ENCODE measurements at places on chromosomes 5 and 9.

- no peak for DNase-seq
These were observed 48.2 kb upstream of the TBC1D2 start for GRCh38 chr9:98303633-98304125.

GRCh38 chr5:172076761-172077244, 70.4 kb upstream of the FBXW11 start:
- DNase-seq = no peak

DNA sequence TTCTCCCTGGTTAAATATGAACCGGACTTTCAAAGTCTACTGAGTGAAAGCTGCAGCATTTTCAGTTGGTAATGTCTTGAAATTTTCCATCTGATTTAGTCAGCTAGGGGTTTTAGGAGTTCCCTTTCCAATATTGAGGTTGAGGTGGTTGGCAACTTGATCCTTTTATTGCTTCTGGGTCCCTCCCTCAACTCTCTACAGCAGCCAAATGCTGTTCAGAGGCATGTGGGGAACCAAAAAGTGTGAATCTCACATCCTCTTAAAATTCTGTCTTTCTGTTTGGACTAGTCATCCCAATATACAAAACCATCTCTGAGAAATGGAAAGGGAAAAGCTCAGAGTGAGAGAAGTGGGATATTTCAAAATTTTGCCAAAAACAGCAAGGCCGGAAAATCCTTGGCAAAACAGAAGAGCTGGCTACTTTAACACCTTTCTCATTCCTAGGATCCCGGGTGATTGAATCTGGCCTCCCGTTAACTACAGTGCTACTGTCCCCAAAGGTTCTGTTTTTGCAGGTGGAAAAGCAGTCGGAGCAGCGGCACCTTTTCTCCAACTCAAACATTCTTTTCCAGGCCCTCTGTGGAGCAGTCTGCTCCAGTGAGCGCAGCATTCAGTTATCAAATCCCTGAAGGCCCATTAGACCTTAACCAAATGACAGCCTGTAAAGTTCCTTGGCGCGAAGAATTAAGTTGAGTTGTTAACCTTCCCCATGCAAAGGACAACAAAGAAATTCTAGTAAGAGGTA, 345.9 kb upstream of the NUDT12 start:
- no peak for DNase-seq

DNA sequence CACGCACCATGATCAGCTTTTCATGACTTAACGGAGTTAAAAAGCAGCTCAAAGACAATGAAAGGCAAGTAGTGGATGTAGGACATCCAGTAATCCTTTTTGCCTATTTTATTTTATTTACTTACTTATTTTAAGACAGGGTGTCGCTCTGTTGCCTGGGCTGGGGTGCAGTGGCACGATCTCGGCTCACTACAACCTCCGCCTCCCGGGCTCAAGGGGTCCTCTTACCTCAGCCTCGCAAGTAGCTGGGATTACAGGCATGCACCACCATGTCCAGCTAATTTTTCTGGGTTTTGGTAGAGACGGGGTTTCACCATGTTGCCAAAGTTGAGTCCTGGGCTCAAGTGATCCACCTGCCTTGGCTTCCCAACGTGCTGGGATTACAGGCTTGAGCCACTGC, 148.9 kb downstream of the DAB2IP start:
- no peak for DNase-seq

DNA sequence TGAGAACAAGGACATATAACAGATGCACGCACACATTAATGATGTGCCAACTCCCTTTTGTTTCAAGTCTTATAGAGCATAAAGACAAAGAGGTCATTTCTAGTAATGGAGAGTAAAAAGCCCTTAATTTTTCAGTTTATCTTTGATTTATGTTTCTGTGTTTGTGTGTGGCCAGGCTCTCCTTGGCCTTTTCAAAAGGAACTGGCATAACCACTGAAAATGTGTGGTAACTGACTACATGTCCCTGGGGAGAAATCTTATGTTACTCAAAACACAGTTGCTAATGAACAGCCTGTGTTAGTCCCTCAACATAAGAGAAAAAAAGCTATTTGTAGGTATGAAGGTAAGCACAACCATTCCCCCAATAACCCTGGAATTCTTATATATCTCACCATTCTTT, 47.6 kb upstream of the SHOC1 start:
- DNase-seq = no peak

DNA sequence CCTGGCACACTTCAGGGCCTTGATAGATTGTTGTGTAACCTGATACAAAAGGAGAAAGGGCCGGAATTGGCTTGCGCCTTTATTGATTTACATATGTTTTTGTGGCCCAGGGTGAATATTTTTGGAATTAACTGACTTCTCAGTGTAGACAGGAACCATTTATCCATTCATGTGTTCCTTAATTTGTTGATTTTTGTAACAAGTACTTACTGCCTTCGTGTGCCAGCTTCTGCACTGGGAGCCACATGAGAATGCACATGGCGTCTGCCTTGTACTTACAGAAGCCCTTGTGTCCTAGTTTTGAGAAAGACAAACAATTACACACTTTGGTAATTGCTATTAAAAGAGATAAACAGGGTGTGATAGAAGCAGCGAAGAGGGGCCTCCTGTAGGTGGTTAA, 26.4 kb downstream of the EHMT1 start:
- no peak for DNase-seq

- peak; percentile 36 for DNase-seq
These were observed 789 bp downstream of the ACER2 start for GRCh38 chr9:19409401-19410194.

- no peak for DNase-seq
These were observed 65.8 kb upstream of the TBC1D2 start for GRCh38 chr9:98321269-98321668.

- no peak for DNase-seq
These were observed 422.9 kb downstream of the EBF1 start for GRCh38 chr5:158676642-158677469.

- DNase-seq = no peak
These were observed 362.4 kb downstream of the NDUFS4 start for GRCh38 chr5:53922508-53923498.

- no peak for DNase-seq
These were observed 41.0 kb downstream of the AOPEP start for GRCh38 chr9:94767331-94768072.

DNA sequence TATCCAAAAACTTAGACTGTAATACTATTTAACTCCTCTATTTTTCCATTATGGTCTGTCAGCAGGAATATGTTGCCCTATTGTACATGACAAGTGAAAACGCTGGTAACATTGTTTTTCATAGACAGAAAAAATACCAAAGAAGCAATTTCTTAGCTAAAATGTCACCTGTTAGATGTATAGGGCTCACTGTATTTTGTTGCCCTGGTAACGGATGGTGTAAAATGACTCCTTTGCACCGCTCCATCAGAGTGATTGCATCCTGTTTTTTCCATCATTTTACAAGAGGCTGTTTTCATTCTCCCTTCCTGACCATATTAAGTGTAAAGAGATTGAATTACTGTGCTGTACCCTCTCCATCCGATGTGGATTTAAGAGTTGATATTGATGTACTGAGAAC, 460.1 kb upstream of the TLE4 start:
- DNase-seq = no peak

- DNase-seq = no peak
These were observed 815.7 kb downstream of the SEMA5A start for GRCh38 chr5:8730194-8730593.

- no peak for DNase-seq
These were observed 136.5 kb upstream of the PITX1 start for GRCh38 chr5:135170500-135170899.

DNA sequence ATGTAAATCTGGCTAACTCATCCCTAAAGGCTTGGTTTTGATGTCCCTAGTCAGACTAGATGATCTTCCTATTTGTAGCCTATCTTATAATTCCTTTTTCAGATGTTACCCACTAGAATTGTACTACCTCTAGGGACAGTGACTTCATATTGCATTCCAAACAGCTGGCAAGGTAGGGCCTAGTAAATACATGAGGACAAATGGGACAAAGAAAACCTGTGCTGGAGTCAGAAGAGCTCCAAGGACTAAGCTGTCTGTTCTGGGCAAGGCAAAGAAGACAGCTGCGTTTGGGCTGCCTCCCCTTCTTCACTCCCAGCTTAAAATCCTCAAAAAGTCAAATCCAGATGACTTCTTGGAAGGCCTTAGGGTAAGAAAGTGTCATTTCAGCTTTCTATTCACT, 10.0 kb downstream of the DMXL1 start:
- DNase-seq = no peak

GRCh38 chr5:4766101-4766500, 374.0 kb upstream of the ADAMTS16 start:
- DNase-seq = no peak

DNA sequence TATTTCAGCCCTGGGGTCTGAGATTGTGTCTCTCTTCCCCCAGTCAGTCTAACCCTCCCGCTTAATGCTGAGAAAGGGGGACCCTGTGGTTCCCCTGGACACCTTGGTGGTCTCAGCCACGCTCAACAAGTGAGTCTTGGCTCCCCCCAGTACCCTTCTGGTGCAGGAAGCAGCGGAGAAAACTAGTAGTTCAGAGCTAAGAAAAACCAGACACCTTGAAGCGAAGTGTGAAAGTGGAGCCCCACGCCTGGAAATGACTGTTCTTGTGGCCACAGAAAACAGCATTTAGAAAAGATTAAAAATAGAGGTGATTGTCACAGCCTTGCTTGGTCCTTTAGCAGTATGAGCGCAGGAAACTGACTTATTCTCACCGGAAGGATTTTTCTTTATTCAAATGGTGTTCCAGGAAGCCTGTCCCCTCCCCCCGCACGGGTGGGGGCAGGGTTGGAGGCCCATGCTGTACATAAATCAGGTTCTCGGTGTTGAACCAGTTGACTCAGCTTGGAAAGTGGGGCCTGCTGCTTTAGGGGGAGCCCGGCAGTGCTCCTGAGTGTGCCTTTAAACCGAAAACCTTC, 8.1 kb downstream of the ARPC5L start:
- no peak for DNase-seq

DNA sequence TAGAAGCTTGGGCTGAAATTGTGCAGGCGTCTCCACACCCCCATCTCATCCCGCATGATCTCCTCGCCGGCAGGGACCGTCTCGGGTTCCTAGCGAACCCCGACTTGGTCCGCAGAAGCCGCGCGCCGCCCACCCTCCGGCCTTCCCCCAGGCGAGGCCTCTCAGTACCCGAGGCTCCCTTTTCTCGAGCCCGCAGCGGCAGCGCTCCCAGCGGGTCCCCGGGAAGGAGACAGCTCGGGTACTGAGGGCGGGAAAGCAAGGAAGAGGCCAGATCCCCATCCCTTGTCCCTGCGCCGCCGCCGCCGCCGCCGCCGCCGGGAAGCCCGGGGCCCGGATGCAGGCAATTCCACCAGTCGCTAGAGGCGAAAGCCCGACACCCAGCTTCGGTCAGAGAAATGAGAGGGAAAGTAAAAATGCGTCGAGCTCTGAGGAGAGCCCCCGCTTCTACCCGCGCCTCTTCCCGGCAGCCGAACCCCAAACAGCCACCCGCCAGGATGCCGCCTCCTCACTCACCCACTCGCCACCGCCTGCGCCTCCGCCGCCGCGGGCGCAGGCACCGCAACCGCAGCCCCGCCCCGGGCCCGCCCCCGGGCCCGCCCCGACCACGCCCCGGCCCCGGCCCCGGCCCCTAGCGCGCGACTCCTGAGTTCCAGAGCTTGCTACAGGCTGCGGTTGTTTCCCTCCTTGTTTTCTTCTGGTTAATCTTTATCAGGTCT, at the start of gene C9orf72:
Gene C9orf72 (minus strand): TSS at position 564 of the 716 bp plus-strand sequence. CDS start 6,361 bp downstream, outside the sequence.
- peak; percentile 89 for DNase-seq

DNA sequence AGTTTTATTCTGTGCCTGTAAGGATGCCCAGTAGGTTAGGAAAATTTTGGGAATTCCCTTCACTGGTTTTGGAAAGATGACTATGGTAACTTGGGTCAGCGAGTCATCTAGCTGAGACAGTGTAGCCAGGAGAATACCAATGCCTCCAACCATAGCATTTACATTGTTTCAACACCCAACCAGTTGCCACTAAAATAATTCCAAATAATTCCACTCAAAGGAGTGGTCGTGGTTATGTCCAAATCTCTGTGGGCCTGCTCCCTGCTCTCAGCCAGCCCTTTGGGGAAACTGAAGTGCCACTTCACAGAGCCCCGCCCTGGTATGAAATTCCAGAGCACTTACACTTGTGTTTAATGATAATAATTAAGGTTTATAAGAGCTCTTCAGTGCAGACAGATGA, 310.5 kb downstream of the PLK2 start:
- peak; percentile 35 for DNase-seq

- peak; percentile 39 for DNase-seq
These were observed 525 bp downstream of the KIF24 start for GRCh38 chr9:34328500-34328986.

DNA sequence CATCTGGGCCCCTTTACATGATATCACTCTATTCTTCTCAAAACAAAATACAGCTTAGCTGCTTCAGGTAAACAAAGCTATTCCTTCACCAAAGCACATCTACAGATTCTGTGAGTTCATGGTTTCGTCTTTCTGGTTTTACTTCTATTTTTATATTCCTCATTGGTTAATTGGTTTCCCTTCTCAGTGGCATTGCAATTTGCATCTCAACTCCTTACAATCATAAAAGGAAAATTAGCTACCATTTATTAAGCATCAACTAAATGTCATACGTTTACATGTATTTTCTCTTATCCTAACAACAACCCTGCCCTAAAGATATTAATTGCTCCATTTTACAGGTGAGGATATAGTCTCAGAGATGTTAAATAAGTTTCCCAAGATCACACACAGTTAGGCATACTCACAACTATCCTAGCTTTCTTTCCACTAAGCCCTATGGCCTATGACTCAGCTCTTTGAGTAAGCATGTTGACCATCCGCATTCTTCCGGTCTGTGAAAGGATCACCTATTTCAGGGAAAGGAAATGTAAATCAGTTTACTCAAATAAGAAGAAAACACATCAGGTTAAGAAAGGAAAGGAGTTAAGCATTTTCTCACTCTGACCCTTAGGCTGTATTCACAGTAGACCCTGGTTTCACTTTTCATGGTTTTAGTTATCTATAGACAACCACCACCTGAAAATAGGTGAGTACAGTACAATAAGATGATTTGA, 146.1 kb downstream of the CAAP1 start:
- peak; percentile 60 for DNase-seq

DNA sequence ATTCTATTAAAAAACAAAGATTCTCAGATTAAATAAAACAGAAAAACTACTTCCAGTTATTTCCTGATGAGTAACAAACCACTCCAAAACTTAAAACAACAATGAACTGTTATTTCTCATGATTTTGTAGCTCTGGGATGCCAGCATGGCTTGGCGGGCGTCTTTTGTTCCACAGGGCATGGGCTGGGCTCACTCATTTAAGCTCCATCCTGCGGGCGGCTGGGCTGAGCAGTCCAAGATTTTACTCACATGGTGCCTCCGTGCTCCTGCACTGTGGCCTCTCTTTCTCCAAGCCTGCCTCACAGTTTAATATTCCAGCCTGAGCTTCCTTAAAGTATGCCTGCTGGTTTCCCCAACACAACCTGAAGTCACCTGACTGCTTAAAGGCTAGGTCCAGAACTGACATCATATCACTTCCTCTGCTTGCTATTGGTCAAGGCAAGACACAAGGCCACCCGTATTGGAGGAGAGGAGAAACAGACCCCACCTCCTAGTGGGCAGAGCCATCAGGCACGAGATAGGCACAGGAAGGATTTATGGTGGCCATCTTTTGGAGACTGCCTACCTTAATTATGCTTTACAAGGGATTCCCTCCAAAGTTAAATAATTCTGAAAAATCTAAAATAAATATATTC, 41.6 kb upstream of the ZBTB43 start:
- no peak for DNase-seq

- no peak for DNase-seq
These were observed 53.6 kb downstream of the C9orf50 start for GRCh38 chr9:129567329-129567728.

- DNase-seq = no peak
These were observed 37.6 kb upstream of the CCDC152 start for GRCh38 chr5:42719034-42719433.

GRCh38 chr9:100515578-100516494, 42.9 kb downstream of the TMEFF1 start:
- DNase-seq = no peak

Measured in RWPE1 (cell line).